GM12892 (cell line): ENCODE measurements at places on chromosomes 3 and 15.

- DNase-seq: no peak
These were observed 41.3 kb downstream of the NEK11 start for GRCh38 chr3:131067983-131068382.

GRCh38 chr3:48129921-48130320 is 58.3 kb downstream of the CDC25A start:
- DNase-seq: no peak

DNA sequence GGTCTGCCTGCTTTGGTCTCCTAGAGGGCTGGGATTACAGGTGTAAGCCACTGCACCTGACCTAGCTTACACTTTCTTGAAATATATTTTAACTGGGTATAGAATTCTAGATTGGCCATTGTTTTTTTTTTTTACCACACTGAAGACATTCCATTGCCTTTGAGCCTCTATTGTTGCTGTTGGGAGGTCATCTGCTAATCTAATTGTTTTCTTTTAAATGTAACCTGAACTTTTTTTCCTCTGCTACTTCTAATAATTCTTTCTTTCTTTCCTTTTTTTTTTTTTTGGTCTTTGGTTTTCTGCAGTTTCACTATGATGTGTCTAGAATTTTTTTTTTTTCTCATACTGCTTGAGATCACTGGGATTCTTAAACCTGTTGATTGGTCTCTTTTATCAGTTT is 28.1 kb downstream of the ERICH6 start:
- DNase-seq: no peak

DNA sequence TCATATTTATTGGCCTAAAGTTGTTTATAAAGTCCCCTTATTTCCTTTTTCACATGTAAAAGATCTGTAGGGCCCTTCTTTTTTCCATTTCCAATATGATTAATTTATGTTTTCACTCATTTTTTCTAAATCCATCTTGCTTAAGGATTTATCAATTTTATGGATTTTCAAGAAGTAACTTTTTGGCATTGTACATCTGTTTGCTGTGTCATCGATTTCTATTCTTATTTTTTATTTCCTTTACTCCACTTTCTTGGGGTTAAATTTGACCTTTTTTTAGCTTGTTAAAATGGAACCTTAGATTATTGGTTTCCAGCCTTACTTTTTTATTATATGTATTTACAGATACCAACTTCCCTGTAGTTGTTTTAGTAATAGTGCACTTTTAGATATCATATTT is 207.9 kb downstream of the LRTM1 start:
- no peak for DNase-seq

GRCh38 chr3:101861212-101861788 is 12.0 kb downstream of the NFKBIZ start:
- no peak for DNase-seq

DNA sequence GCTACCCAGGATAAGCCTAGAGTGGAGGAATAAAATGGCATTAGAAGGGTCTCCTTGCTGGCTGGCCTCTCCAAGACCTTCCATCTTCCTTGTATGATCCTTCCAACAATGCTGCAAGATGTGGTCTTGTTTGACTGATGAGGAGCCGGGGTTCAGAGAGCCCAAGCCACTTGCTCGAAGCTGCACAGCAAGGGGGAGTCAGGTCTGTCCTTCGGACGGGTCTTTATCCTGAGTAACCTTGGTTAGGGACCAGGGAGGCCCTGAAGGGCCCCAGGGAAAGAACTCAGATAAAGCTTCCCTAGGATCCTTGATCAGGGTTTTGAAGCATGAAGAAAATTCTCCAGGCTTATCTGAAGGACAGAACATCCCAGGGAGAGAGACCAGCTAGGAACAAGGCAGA is 7.0 kb upstream of the DNAJB8 start:
- DNase-seq: no peak

GRCh38 chr3:43994657-43995546 is 246.8 kb upstream of the TOPAZ1 start:
- DNase-seq: no peak

DNA sequence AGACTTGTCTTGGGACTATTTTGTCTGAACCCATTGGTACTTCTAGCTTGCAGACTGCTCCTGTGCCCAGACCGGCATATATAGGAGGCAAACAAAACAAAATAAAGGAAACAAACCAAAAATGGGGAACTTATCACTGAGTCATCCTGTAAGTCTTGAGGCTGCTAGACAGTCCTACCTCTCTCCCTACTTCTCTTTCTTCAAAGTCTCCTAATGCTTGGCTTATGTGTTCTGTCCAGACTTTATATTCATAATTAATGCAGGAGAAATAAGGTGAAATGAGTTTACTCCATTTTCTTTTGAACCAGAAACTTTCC is 266.2 kb downstream of the ZNF385D start:
- no peak for DNase-seq

- DNase-seq: no peak
These were observed 209.8 kb downstream of the NR2F2 start for GRCh38 chr15:96540283-96540682.

DNA sequence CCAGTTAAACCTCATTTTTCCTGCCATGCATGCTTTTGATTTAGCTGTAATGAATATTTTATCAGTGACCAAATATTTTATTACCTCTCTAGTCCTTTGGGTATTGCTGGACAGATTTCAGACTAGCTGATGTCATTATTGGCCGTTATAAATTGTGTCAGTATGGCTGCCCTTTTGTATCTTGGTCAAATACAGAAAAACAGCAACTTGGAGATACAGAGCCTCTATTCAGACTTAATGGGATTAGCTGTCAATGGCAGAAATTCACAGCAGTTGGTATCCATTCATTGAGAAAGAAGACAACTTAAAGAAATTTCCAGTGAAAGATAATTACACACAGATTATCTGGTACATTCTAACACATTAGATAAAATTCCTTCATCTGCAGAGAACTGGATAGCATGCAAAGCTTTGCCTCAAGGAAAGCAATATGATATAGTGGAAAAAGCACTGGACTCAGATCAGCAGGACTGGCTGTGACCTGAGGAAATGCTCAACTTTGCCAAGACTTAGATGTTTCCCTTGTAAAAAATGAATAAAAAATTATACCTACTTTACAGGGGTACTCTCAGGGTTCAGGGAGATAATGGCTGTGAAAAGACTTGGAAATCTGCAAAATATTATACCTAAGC is 20.8 kb downstream of the COL6A6 start:
- DNase-seq: no peak

DNA sequence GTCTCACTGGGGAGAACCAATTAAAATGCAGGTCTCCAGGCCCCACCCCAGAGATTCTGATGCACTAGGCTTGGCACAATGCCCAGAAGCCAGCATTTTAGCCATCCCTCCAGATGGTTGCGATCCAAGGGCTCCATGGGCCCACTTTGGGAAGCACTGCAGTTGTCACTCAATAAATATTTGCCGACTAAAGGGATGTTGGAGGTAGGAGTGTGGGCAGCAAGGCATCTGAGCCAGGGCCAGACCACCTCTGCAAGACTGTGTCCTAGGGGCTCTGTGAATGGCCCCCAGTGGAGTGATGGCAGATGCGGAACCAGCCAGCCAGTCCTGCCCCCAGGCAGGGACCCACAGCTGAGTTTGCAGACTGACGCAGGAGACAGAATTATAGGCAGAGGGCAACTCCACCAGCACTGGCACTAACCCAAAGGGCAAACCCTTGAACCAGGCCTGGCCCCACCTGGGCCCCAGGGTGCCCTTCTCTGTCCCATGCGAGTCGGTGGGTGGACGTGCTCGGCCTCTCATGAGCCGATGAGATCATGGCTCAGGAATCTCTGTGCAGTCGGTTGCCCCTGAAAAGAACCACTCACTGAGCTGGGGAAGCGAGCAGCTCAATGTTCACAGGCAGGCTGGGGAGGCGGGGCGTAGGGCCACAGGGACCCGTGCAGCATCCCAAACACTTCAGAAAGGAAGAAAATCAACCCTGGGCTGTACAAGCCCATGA is 49.7 kb downstream of the SEMA5B start:
- DNase-seq: no peak

- no peak for DNase-seq
These were observed 96.3 kb downstream of the ZNF385D start for GRCh38 chr3:21654662-21655061.

DNA sequence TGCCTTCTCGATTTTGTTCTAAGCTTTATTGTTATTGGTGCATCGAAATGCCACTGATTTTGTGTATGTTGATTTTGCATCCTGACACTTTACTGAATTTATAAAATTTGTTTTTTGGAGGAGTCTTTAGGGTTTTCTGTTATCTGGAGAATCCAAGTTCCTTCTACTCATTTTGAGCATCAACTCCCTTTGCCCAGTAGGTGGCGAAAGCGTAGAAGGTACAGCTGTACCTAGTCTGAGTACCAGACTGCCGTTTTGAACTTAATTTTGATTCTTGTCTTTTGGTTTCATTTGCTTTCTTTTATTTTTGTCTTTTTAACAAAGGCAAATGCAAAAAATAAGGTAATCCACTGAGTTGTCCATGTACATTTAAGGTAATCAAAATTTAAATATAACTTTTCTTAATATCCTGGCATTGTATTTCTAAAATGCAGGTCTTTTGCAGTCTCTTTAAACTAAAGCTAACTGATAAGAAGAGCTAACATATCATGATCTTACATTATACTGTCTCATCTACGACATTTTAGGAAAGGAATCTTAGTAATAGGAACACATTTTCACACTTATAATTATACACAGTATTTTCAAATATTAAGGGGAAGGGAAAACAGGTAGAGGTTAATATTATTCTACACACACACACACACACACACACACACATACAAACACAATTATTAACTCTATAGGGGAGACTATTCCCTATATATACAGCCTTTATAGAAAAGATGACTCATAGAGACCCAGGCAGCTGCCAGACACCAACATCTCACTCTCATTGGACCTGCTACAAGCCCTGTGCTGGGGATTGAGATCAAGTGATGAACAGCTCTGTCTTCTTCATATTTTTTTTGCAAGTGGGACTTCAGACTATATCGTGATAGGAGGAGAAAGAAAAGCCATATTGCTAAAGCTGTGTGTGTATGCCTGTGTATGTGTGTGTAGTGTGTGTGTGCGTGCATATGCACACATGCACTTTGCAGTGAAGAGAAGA is 71.8 kb downstream of the SYNPR start:
- no peak for DNase-seq
